ENCODE measurements at places on chromosomes 4 and X.

DNA sequence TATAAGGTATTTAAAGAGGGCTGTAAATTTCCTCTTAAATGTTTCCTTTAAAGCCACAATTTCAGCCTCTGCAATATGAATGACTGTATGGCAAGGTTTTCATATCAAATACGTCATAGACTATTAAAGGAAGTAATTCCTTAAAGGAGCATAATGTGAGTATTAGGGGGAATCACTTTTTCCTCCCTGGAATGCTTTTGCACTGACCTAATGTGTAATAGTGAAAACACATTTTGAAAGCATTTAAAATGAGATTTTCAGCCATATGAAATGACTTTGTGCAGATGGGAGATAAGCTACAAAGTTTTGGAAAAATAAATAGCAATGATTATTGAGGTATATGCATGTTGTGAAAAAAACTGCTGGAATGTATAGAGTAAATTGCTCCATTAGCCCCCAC lies 17.6 kb downstream of the SLIT2 start:
- no peak for DNase-seq

DNA sequence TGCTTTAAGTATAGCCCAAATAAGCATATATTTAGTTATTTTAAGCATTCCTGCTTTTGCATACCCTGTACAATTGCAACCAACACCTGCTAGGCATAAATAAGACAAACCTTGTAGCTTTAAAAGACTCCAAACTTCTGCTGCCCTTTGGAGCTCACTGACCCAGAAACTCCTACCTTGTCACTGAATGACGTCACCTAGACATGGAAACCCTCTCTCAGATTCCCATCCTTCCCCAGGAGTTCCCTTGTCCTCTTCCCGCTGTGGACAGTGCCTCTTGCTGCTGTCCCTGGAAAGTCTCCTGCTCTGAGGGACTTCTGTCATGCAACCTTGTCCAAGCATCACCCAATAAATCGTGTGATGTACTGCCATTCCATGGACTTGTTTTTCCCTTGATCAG lies 507.2 kb downstream of the GRXCR1 start:
- DNase-seq = no peak

DNA sequence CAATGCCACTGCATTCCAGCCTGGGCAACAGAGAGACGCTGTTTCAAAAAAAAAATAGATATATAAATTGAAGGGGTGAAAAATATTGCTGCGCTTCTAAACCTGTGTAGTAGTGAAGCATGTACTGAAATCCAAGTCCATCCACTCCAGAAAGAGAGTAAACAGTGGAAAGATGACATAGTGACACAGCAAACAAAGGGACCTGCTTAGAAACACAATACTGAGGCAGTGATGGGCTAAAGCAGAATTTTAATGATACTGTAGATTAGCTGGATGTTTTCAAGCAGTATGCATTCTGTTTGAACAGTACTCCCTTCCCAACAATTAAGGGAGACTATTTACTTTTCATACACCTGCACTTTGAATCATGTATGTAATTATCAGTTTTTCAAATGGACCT lies 42.5 kb downstream of the TFDP3 start:
- DNase-seq = no peak

DNA sequence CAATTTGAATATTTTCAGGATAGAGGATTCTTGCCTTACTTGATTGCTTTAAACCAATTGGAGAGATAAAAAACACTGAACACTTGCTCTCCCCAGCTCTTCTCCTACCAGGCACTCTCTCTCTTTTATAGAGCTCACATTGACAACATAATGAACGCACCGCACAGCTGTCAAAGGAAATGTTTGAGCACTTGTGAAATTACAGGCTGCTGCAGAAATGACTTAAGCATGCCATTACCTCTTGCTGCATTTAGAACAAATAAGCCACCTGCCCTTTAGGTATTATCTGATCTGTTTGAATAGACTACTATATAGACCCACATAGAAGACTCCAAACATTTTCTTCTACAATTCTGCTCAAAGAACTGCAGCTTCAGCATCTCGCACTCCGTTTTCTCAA lies 227.7 kb downstream of the C4orf33 start:
- DNase-seq = no peak

DNA sequence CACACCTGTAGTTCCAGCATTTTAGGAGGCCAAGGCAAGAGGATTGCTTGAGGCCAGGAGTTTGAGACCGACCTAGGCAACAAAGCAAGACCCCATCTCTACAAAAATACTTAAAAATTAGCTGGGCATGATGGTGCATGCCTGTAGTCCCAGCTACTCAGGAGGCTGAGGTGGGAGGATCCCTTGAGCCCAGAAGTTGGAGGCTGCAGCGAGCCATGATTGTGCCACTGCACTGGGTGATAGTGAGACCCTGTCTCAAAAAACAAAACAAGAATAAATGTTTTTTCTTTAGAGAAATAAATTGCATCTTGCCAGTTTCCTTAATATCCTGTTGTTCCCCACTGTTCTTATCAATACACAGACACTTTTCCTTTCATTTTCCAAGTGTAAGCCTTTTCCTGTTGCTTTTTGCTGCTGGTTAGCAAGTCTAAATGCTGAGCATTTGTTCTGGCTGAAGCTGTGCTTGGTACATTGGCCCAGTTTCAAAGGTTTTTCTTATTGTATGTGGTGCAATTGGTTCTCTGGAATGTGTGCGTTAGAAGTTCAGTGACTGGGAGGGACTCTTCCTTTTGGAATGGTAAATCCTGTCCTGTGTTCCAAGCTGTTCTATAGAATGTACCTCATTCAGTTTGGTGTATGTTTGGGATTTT lies 98.2 kb downstream of the AFF1 start:
- DNase-seq = no peak

DNA sequence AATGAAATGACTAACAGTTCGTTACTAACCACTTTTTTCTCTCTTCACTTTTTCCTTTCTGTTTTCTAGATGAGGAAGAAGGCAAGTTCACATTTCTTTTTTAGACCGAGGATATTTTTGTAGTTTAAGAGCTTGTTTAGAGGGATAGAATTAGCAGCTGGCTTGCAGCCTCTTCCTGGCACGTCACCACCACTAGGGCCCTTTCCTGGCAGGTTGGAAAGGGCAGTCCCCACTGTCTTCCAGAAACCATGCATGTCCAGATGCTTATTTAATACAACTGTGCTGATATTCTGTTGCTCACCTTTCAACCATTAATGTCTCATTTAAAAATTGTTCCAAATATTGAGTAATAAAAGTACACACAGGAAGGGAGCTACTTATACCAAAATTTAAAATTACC lies 209.5 kb upstream of the PACRGL start:
- DNase-seq = no peak

DNA sequence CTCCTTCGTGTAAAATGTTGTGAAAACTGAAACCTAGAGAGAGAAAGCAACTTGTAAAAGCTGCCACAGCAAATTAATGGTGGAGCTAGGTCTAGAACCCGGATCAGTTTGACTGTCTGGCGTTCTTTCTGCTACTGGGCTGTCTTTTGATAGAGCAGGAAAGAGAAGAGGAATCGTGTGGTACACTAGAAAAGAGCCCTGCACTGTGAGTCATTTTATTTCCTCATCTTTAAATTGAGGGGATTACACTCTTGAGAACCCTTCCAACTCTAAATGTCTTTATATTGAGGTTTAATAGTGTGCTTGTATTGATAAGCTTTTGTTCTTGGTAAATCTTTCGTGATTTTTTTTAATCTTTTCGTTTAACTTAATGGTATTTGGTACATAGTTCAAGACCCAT lies 4.3 kb downstream of the WDR44 start:
- no peak for DNase-seq

- DNase-seq = no peak
Observed at GRCh38 chr4:42768125-42768748, 111.3 kb upstream of the ATP8A1 start.

- DNase-seq = no peak
Observed at GRCh38 chr4:1674682-1675081, 9.4 kb downstream of the FAM53A start.

- DNase-seq = peak; percentile 20
Observed at GRCh38 chr4:26197018-26197779, 123.6 kb upstream of the RBPJ start.

DNA sequence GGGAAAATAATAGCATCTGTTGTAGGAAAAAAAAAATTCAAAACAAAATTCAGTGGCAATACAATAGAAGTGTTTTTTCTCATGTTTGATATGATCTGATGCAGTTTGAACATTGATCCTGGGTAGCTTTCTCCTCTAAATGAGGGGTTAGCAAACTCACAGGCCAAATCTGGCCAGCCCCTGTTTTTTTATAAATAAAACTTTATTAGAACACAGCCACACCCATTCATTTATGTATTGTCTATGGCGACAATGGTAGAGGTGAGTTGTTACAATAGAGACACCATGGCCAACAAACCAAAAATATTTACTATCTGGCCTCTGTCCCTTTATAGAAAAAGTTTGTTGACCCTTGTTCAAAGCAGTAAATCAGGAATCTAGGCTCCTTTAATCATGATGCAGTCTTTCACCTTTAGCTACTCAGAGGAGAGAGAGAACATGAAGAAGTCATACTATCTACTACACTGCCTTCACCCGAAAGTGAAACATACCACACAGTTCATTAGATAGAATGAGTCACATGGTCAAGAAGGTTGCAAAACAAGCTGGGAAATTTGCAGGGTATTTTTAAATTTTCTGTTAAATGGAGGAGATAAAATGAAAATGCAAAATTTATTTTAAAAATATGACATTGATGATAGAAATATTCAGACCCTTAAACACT lies 186.6 kb upstream of the MAOA start:
- DNase-seq = no peak

GRCh38 chr4:110064295-110064694 lies 134.1 kb downstream of the ELOVL6 start:
- no peak for DNase-seq

DNA sequence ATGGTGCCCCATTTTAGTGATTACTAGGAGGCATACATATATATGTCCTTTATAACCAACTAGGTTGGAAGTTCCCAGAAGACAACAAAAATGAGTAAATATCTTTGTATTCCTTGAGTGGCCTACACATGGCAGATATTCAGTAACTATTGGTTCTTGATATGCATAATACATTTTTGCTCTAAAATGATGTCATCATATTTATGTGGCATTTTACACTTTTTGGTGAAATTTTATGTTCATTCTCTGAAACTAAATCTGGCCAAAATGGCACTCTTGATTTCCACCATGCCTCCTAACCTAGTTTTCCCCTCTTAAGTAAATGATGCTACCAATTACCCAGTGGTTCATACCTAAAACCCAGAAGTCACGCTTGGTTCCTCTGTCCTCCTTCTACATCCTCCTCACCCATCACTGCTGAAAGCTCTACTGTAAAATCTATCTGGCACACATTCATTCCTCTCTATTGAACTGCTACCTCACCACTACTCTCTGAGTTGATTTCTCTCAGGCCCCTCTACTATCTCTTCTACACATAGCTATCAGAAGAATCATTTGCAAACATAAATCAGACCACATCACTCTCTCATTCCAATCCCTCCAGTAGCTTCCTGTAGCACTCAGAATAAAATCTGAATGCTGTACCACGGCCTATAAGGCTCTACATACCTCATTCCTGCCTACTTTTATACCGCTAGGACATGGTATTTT lies 13.4 kb downstream of the SLC10A7 start:
- no peak for DNase-seq
